ENCODE measurements at places on chromosomes 2 and 18.

- DNase-seq: no peak
Observed at GRCh38 chr2:70141902-70142589, 48.8 kb downstream of the C2orf42 start.

GRCh38 chr2:194621945-194622344, 1035.1 kb upstream of the SLC39A10 start:
- no peak for DNase-seq

GRCh38 chr2:45595721-45596435, 15.2 kb downstream of the SRBD1 start:
- no peak for DNase-seq

DNA sequence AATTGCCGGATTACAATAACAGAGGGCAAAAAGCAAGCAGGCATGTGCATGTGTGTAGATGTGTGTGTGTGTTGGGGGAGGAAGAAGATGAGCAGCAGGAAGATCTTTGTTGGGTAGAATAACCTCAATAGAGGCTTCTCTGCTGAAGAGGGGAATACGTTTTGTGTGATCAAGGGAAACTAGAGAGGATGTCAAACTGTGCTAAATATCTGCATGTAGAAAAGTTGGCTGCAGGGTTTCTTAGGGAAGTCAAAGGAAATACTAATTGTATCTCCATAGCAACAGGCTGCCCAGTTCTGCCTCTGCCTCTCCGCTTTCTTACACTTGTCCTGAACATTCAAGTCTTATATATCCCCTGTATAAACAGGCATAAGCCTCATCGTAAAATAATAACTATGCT, 190.1 kb upstream of the RND3 start:
- DNase-seq: no peak

GRCh38 chr2:23745726-23746105, 181.2 kb downstream of the ATAD2B start:
- DNase-seq: peak; percentile 97

GRCh38 chr18:11850821-11851145, 430 bp upstream of the CHMP1B start:
- DNase-seq: peak; percentile 23

GRCh38 chr2:128408349-128409305, 90.0 kb upstream of the HS6ST1 start:
- no peak for DNase-seq

- no peak for DNase-seq
Observed at GRCh38 chr18:39845631-39846030, 2109.4 kb upstream of the PIK3C3 start.

DNA sequence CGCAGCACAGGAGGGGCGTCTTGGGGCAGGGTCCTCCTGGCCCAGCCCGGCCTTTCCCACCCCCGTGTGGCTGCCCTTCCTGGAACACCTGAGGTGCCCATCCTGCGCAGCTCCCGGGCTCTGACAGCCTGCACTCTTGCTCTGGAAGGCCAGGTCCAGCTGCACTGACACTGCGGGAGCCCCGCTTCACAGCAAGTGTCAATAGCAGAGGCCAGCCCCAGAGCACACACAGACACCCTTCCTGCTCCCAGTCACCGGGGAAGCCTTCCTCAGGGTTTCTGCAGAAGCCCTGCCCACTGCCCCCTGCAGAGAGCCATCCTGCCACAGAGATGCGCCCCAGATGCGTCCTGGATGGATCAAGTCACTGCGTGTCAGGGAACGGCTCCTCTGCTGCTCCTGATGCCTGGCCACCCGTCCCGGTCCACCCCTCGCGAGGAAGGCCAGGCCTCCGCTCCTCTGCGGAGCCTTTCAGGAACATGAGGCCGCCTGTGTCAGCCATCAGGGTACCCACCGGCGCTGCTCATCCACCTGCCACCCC, 519.2 kb upstream of the MYT1L start:
- no peak for DNase-seq

DNA sequence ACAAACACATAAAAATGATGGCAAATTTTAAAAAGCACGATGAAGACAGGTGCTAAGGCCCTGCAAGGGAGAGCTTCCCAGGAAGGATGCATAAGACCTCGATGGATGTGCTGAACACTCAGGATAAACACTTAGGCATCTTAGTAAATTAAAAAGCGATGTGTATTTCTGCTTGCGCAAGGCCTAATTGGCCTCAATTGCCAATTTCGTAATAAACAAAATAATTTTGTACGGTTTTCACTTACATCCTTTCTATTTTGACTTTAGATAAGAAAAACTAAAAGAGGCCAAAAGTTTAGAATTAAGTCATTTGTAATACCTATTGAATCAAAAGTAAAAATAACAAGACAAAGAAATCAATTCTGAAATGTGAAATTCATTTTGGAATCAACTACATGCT, 189.1 kb downstream of the TCF4 start:
- no peak for DNase-seq

DNA sequence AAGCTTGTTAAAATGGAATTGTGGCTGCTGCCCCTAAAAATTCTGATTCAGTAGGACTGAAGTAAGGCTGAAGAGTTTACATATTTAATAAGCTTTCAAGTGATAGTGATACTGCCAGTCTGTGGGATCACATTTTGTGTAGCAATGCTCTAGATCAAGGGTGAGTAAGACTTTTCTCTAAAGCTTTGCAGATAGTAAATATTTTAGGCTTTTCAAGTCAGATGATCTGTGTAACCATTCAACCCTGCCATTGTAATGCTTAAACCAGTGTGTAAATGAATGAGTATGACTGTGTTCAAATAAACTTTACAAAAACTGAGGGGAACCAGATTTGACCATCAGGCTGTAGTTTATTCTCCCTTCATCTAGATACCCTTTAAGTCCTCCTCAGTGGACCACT, 92.7 kb downstream of the PIK3C3 start:
- DNase-seq: no peak

DNA sequence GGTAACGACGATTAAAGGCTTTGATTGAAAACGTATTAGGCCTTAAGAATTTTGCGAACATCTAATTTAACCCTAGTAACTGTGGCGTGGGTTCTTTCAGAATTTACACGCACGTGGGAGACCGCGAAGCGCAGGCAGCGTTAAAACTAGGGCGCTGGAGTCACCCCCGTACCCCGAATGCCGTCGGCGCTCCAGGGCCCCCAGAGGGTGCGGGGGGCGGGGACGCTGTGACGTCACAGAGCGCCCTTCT, 673 bp upstream of the SMCHD1 start:
- DNase-seq: no peak

GRCh38 chr2:61145990-61146389, 16.0 kb upstream of the C2orf74 start:
- DNase-seq: no peak

GRCh38 chr18:38923126-38923525, 1357.5 kb upstream of the CELF4 start:
- DNase-seq: no peak
